ENCODE measurements at places on chromosomes 7 and 10.
A peak's percentile ranks its signal among the peaks of the same experiment; 100 is the strongest.

GRCh38 chr10:3408603-3409365 is 236.2 kb upstream of the PITRM1 start:
- no peak for DNase-seq

GRCh38 chr7:29607889-29608288 is 44.3 kb downstream of the PRR15 start:
- no peak for DNase-seq

- DNase-seq, result no peak
Measured at GRCh38 chr7:155921804-155922066, 109.5 kb upstream of the SHH start.

GRCh38 chr10:5096108-5096507 is 1.9 kb downstream of the AKR1C3 start:
- no peak for DNase-seq

DNA sequence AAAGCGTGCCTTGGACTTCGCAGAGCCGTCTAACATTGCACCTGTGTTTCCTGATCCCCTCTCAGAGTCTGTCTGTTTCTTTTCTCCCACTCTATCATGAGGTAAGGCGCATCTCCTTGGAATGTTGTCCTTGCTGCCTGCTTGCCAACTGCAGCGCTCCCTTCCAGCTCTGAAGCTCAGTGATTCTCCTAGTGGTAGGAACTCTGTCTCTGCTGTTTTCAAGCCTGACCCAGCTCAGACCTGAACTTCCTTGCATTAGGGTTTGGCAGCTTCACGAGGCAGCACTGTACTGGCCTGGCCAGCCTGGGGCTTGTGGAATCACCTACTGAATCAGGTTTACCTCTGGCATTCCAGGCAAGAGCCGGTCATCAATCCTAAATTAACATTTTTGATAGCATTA is 123.9 kb downstream of the CREB5 start:
- DNase-seq, result peak; percentile 9

DNA sequence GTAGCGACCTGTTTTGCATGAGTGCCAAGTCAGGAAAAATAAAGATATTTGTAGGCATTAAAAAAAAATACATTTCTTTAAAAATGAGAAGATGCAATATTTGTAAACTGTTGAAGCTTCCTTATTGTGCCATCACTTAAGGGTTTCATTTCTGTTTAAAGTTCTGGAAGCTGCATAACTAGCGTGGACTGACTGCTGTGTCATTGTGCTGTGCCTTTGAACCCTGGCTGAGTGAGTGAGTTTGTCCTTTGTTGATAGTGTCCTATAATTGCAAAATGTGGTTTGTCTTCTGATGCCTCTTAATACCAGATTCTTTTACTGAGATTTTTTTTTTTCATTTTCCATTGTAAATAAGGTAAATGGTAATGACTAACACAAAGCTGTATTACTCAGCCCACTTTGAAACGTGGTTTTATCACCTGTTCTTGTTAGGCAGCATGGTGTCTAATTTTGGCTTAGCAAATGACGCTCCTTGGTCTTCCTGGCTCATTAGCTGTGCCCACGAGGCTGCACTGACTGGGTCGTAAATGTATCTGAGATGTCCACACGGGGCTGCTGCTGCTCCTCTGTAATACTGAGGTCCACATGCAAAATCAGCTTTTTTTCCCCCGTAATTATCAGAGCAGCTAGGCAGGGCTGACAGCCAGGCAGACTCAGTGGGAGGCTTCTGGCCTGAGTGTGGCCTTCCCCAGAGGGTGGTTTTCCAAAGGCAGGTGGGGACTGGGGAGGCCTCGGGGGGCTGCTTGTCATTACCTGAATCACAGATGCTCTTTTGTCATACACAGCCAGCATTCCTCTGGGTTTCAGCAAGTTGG is 14.8 kb downstream of the ZSCAN25 start:
- no peak for DNase-seq

DNA sequence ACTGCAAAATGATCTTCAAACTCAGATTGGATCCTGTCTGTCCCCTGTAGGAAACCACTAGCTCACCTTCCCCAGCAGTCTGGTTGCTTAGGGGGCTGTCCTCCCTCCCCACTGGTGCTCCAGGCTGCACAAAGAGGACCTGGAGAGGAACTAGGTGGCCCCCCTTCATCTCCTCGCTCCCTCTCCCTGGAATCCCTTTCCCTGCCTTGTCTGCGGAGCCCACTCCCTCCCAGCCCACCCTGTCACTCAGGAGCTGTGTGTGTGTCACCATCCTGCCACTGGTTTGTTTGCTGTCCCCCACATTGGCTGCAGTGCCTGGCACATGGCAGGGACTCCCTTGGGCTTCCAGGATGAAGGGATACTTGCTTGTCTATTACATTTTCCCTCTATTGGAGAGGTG is 35.5 kb upstream of the ZMIZ2 start:
- no peak for DNase-seq

GRCh38 chr7:133654547-133654946 is 401.7 kb downstream of the EXOC4 start:
- no peak for DNase-seq
